ENCODE measurements at places on chromosomes 6 and 20.

- no peak for DNase-seq
These were observed 9.6 kb upstream of the SLC2A10 start for GRCh38 chr20:46699651-46700359.

- no peak for DNase-seq
These were observed at the start of gene ZBTB46 for GRCh38 chr20:63830841-63831588. TSS of gene ZBTB46 (minus strand) at chr20:63831264. CDS start at chr20:63790757, 40,507 bp downstream.

DNA sequence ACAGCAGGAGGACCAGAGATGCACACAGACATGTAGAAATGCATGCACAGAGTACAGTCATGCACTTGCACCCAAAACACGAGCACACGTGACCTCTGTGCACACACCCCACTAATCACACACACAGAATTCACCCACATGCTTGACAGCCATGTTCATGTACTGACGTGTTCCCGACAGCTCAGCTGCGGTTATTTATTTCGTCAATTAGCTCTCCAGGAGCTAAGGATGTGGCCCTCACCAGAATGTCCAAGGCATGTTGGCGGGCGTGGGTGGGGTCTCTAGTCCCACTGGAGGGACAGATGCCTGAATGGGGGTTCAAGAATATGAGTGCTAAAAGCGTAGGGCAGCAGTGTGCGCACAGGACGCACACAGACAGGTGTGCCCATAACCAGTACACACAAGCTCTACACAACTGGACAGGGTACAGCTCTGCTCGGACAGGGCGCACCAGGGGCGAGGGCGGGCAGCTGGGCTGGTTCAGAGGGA lies 571 bp upstream of the PRPF6 start:
- no peak for DNase-seq

DNA sequence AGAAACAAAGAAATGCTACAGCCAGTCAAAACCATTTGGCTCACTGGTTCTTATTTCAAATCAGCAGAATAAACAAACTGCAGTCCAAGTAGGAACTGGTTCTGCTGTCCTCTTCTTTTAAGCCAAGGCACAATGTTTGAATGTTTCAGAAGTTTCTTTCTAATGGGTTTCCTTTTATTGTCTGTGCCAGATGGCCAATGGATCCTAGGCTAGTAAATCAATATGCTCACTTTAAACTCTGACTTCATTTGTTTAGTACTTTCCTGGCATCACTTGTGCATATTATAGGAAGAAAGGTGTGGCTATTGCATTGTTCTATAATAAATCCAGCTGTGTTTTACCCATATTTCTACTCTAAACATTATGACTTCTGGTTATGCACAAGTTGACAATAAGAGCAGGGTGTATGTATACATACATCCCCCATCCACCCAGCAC lies 99.7 kb upstream of the PLCB4 start:
- no peak for DNase-seq

- DNase-seq: no peak
These were observed 213.2 kb upstream of the ECI2 start for GRCh38 chr6:4348462-4349112.

GRCh38 chr20:63743210-63743970 lies 3.8 kb downstream of the SLC2A4RG start:
- DNase-seq: no peak

GRCh38 chr6:80522576-80522975 lies 416.1 kb downstream of the BCKDHB start:
- DNase-seq: no peak

All from stimulated activated CD8-positive, alpha-beta memory T cell treated with anti-CD3 and anti-CD28 coated beads, Interleukin-7, amount 100 ng/mL, for 48 hours (primary cell).